Regular cardiac myocyte (primary cell): ENCODE measurements at places on chromosomes 6 and 20. TPM values are rescaled to one million over a fixed set of nuclear protein-coding genes. Genes with fewer than 3 reads are reported as not detected.

Gene DHX35
- total RNA-seq = 8.6 and 10.7 TPM in 2 replicates

Gene SYTL3
- 3.6 and 6.8 TPM in 2 replicates for total RNA-seq

Gene OR2H2
- not detected in 2 replicates for total RNA-seq

Gene PABPC1L
- 8.6 and 8.7 TPM in 2 replicates for total RNA-seq

Gene CGAS
- 7.6 and 10.2 TPM in 2 replicates for total RNA-seq

Gene FOXC1
- 2.3 and 2.8 TPM in 2 replicates for total RNA-seq

Gene ULBP2
- total RNA-seq = 8.7 and 12.5 TPM in 2 replicates

Gene CCN5
- under 0.01 and 3.7 TPM in 2 replicates for total RNA-seq

Gene BTNL2
- not detected in 2 replicates for total RNA-seq
